ENCODE measurements at places on chromosomes 3 and 15.

- peak; percentile 29 for DNase-seq
Measured at GRCh38 chr3:88003115-88003755, 55.6 kb downstream of the CGGBP1 start.

DNA sequence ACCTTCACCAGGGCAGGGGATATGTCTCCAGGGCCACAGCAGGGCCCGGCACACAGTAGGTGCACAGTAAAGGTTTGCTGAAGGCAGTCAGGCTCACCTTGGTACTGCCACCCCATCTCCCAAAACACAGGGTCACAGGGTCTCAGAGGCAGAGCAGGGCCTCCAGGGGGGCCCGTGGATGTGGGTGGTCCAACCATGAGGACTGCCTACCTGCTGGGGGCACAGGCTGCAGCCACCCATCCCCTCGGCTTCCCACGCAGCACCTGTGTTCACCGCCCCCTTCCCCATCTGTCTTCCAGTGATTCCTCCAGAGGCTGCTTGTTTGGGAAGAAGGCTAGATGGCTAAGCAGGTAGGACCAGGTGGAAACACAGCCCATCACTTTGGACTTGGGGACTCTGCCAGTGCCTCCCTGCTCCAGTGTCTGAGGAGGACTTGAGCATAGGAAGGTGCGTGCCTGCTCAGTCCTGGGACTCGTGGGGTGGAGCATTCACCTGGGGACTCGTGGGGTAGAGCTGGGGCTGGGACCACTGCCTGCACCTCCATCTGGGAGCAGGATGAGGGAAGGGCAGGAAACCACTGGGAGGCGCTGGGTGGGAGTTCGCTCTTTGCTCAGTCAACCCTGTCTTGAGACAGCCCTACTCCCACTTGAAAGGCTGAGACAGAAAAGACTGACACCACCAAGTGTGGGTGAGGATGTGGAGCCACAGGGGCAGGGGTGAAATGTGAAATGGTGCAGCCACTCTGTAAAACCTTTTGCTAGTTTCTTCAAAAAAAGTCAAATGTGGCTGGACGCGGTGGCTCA, 18.8 kb upstream of the PLXND1 start:
- peak; percentile 56 for DNase-seq

DNA sequence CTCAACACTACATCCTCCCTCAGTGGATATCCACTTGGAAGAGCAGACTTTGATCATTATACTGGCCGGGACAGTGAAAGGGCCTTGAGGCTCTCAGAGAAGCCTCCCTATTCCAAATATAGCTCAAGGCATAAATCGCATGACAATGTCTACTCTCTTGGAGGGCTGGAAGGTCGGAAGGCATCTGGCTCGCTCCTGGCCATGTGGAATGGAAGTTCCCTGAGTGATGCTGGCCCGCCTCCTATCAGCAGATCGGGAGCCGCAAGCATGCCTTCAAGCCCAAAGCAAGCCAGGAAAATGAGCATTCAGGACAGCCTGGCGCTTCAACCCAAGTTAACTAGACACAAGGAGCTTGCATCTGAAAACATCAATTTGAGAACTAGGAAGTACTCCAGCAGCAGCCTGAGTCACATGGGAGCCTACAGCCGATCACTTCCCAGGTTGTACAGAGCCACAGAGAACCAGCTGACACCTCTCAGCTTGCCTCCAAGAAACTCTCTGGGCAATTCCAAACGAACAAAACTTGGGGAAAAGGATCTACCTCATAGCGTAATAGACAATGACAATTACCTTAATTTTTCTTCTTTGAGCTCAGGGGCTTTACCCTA, 25.4 kb downstream of the PHLDB2 start:
- DNase-seq = no peak

DNA sequence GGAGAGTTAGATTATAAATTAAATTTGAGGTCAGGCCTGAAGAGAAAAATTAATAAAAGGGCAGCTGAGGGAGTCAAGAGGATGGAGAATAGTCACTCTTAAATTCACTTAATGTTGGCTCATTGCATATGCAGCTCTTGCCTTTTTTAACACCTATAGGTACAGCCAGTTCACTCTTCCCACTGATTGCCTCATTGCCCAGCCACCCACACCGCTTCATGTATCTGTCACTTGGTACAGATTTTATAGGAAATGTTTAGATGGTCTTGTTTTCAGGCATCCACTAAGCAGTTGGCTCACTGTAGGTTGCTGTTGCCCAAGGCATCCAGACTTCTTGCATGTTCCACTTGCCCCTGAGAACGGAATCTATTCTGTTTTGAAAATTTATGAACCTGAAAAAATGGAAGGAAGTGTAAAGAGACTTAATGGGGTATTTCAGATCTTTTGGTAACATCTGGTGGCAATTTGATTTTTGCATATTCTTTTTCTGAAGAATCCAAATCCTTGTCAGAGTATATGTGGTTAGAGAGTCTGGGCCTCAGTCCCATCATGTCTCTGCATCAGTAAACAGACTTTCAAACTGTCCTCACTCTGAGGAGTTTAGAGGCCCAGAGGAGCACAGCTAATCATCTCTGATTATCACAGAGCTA, 151.9 kb downstream of the RBPMS2 start:
- no peak for DNase-seq

GRCh38 chr3:78762121-78762520, 1005.7 kb downstream of the ROBO1 start:
- no peak for DNase-seq

- no peak for DNase-seq
Measured at GRCh38 chr3:64828276-64828675, 140.5 kb upstream of the ADAMTS9 start.

GRCh38 chr3:8839607-8840325, 70.4 kb upstream of the OXTR start:
- peak; percentile 28 for DNase-seq

GRCh38 chr3:12484983-12485327, 675 bp downstream of the TSEN2 start:
- no peak for DNase-seq

DNA sequence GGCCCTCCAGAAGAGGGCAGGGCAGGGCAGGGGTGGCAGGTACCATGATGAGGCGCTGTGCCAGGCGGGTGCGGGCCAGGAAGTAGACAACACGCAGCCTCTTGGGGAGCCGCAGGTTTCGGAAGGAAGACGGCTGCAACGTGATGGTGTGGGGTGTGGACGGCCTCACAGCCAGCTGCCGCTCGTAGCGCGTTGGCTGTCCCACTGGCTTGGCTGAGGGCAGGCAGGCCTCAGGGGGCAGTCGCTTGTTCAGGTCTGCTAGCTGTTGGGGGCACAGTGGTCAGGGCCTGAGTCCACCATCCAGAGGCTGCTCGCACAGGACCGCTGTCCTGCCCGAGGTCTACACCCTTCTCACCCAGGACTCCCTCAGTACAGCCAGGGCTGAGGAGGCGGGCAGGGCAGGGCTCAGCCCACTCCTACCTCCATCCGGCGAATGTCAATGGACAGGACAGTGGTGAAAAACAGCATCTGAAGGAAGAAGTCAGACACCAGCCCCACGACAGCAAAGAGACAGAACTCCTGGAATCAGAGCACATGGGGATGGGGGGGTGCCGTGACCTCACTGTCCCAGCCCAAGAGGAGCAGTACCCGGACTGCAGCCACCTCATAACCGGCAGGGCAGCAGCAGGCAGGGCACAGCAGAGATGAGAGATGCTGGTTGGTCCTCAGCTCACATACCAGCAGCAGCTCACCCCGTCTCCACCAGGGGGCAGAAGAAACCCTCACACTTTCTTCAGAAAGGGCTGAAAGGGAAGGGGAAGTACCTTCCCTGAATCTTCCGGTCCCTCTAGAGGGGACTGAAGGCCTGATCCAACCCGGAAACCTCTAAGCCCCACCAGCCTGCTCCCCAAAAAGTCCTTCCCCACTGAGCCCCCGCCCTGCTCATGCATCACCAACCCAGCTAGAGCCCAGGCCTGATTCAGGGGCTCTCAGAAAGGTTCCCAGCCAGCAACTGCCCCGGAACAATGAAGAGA, 40.0 kb downstream of the PTPN23 start:
- peak; percentile 88 for DNase-seq

All from urothelium cell line (cell line).